ENCODE measurements at places on chromosomes 16 and 17. TPM values are rescaled to one million over a fixed set of nuclear protein-coding genes. Genes with fewer than 3 reads are reported as not detected.
A peak's percentile ranks its signal among the peaks of the same experiment; 100 is the strongest.

GRCh38 chr16:85431431-85432124, 181.5 kb upstream of the GSE1 start:
- DNase-seq: peak; percentile 57

DNA sequence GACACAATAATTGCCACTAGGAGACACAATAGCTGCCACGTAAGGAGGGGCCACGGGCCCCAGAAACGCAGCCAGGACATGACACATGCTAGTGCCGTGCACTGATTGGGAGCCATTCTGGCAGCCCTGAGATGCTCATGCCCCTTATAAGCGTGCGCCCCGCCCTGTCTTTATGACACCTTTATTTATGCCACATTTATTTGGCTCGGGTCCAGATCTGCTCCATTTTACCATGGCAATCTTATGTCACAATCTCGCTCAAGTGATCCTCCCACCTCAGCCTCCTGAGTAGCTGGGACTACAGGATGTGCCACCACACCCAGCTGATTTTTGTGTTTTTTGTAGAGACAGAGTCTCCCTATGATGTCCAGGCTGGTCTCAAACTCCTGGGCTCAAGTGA, 43.8 kb upstream of the NF1 start:
- DNase-seq: peak; percentile 20

DNA sequence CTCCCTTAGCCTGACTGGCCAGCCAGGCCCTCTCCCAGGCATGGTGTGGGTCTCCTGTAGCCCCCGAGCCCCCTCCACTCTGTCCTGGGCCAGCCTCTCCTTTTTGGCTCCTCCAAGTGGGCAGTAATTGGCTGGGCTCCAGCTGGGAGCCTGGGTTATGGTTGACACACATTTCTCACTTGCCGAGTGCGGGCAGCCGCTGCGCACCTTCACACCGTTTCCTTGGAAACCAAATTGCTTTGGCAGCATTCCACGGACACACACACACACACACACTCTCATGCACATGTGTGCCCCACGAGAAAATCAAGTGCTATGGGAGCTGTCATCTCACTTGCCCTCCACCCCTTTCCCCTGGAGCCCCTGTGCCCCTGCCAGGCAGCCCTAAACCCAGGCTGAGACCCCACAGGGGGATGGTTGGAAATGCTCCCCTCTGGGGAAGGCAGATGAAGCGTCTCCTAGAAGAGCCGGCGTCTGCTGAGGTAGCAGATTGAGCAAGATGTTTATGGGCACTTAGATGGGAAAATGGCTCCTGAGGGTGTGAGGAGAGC, 402.7 kb upstream of the TNRC6C start:
- peak; percentile 26 for DNase-seq

DNA sequence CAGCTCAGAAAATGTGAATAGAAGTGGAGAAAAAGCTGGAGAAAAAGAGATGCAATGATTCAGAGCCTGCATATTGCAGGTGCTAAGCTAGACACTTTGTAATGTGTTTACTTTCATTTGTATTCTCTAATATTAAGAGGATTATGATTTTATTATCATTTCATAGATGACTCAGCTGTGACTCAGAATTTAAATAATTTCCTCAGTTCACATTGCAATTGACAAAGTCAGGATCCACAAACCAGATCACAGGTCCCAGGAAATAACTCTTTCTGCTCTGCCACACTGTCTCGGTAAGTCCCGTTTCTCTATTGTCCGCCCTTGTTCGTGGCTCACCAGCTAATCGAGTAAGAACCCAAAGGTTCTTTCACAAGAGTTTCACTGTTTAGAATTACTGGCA, 235.4 kb upstream of the MON1B start:
- DNase-seq: no peak

DNA sequence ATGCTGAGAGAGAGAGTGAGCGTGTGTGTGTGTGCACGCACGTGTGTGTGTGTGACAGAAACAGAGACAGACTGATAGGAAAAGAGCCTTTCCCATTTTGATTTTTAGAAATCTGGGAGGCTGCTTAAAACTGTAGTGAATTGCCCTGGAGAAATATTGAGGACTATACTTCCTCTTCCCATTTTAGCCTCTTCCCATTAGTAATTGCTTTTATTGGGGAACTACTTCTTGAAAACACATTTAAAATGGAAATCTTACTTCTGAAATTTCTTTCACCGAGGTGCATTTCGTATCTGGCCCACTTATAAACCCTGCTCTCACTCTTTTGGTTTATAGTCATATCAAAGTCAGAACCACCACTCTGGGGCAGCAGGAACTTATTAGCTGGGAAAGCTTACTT, 47.1 kb downstream of the NUP93 start:
- no peak for DNase-seq

- DNase-seq: no peak
Observed at GRCh38 chr17:28963055-28963611, 11.8 kb upstream of the PHF12 start.

- no peak for DNase-seq
Observed at GRCh38 chr16:4556112-4556511, at the start of gene C16orf96. C16orf96 (plus strand) TSS chr16:4556340; CDS start chr16:4556490, 150 bp downstream.

GRCh38 chr16:50499254-50499653, 48.9 kb upstream of the NKD1 start:
- DNase-seq: no peak

DNA sequence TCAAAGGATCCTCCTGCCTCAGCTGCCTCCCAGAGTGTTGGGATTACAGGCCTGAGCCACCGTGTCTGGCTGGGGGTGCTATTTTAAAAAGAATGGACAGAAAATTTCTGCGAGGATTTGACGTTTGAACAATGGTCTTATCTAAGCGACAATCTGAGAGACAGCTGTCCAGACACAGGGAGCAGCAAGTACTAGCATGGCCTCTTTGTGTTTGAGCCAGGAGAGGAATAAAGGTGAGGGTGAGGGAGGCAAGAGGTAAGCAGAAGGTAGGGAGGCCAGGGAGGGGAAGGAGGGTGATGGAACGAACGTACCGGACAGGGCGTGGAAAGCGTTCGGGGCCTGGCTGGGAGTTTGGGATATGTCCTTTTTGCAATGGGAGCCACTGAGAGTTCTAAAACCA, 59.2 kb downstream of the PITPNC1 start:
- no peak for DNase-seq

GRCh38 chr16:57118461-57119084, 26.2 kb downstream of the CPNE2 start:
- no peak for DNase-seq

DNA sequence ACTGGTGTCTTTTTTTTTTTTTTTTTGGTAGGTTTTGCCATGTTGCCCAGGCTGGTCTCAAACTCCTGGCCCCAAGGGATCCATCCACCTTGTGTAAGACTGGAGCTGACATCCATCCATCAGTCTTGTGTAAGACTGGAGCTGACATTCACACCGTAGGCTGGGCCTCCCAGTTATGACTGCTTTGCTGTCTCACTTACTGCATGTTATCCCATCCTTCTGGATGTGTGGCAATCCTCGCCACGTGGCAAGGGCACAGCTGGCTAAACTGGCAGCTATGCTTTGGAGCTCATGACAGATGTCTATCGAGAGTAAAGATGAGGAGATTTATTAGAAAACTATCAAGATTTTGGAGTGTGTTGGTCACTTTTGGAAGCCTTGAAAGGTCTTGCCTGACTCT, 115.1 kb downstream of the ABCA8 start:
- DNase-seq: no peak

DNA sequence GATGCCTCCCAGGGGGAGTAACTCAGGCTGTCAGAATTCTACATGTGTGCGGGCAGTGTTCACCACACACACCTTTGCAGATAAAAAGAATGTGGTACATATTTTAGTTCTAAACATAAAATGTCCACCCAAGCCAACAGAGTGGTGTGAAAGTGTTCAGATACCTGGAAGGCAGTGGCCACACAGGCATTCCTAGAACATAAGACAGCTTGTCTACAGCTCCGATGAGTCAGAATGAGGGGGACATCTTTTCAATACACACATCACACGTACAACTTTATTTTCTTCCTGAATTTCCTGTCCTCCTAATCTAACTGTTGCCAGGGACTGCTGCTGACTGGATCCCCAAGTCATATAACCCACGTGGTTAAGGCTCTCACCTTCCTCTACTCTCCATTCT, 142.3 kb downstream of the ZFHX3 start:
- DNase-seq: no peak

DNA sequence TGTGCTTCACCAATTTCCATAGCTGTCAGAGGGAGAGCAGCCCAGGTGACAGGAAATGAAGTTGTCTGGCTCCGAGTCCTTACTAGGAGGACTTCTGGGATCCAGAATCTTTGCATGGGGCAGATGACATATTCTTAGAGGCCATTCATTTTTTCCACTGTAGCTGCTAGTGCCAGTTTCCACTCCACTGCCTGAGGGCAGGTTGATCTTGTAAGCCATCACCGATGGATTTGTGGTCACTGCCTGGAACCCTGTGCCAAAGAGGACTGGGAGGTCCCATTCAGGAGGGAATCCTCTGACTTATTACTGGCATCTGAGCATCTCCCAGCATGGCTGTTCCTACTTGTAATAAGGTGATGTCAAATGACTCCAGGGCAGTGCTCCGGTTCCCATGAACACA, 144.1 kb upstream of the KCNJ18 start:
- no peak for DNase-seq

- no peak for DNase-seq
Observed at GRCh38 chr16:50879873-50880695, 138.2 kb downstream of the CYLD start.

- DNase-seq: no peak
Observed at GRCh38 chr17:2511138-2511461, 588 bp downstream of the METTL16 start.

GRCh38 chr17:2466931-2467330, 44.8 kb downstream of the METTL16 start:
- no peak for DNase-seq

DNA sequence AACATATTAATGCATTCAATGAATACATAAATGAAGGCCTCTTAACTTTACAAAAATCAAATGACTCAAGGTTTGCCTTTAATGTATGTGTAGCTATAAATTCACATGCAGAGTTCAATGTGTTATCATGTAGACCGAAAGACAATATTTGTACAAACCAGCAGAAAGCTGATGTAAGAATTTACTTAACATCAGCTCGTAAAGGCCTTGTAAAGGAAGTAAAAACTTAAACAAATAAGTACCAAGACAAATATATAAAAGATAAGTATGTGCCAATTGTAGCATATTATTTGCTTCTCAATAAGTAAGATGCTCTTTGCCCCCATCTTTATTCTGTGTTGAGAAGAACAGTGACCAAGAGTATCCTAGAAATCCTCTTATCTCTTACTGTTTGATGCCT, 105.7 kb downstream of the SYCE1L start:
- DNase-seq: no peak

DNA sequence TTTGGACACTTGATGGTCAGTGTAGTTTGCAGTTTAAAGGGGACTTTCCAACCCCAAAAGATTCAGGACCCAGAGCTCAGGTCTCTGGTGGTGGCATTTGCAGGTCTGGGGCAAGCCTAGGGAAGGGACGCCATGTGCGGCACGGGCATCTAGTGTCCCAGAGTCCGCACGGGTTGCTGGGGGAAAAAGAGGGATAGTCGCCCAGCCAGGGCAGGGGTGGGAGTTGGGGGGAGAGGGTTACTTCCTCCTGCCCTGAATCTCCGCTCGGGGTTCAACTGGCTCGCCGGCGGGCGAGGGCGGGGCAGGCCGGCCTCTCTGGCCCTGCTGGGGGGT, 239 bp upstream of the CA7 start:
- DNase-seq: no peak

DNA sequence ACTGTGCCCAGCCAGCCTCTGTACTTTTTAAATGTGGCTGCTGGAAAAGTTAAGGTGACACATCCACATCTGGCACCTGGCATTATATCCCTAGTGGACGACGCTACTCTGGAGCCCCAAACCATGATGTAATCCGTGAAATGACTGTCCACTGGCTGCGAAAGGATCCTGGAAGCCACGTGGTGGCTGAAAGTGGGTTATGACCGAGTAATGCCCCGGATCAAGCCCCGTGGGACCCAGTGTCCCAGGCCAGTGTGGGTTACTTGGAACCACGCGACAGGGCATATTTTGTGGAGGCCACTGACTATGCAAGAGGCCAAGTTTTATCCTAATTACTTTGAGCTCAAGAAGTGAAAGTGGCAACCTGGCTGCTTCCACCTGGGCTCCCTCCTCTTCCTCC, 79.6 kb downstream of the PGS1 start:
- DNase-seq: no peak

DNA sequence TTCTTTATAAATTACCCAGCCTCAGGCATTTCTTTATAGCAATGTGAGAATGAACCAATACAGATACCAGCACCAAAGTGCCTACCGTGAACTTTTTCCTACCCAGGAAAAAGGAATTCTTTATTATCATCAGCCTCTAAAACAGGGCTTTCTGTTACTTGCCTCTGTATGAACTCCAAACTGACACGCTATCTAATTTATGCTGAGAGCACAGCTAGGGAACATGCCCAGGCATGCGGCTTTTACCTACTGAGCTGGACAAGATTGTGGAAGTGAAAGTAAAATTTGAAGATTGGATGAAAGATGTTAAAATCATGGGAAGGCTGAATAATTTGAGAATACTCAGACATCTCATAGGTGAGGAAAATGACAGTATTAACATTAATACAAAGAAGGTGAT, 24.4 kb upstream of the ADCY9 start:
- DNase-seq: no peak

DNA sequence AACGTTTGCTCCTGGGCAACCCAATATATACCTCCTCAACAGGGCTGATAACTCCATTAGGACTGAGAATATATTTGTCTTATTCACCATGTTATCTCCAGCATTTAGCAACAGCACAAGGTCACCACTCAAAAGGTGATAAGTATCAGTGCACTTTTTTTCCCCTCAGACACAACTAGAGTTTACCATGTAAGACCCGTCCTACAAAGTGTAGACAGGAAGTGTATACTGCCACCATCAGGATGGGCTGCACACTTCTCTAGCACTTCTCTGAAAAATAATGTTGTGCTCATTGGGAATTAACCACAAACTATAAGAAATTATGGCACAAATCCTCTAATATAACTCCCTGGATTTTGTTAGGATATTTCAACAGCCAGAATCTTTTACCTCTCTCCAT, 5.7 kb upstream of the VAT1L start:
- DNase-seq: no peak

The RCVRN gene
- total RNA-seq: not detected

The CNGB1 gene
- 0.16 TPM for total RNA-seq

The IRX3 gene
- total RNA-seq: 3.2 TPM

The C17orf100 gene
- total RNA-seq: 2.4 TPM

The SLC5A11 gene
- 0.67 TPM for total RNA-seq

The EPOP gene
- 3.7 TPM for total RNA-seq

The GP1BA gene
- not detected for total RNA-seq

The OR2C1 gene
- total RNA-seq: 0.16 TPM

The KRTAP2-1 gene
- not detected for total RNA-seq

The ARL5C gene
- not detected for total RNA-seq

Data from pancreas (tissue), 10 donors.